ENCODE measurements at places on chromosomes 12 and 14. TPM values are rescaled to one million over a fixed set of nuclear protein-coding genes. Genes with fewer than 3 reads are reported as not detected.

DNA sequence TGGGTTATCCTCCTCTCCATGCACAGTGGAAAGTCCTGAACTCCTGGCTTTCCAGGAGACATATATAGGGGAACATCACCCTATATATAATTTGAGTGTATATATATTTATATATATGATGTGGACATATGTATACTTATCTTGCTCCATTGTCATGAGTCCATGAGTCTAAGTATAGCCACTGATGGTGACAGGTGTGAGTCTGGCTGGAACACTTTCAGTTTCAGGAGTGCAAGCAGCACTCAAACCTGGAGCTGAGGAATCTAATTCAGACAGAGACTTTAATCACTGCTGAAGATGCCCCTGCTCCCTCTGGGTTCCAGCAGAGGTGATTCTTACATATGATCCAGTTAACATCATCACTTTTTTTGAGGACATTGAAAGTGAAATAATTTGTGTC, 4.4 kb downstream of the SSTR1 start:
- DNase-seq, result no peak

DNA sequence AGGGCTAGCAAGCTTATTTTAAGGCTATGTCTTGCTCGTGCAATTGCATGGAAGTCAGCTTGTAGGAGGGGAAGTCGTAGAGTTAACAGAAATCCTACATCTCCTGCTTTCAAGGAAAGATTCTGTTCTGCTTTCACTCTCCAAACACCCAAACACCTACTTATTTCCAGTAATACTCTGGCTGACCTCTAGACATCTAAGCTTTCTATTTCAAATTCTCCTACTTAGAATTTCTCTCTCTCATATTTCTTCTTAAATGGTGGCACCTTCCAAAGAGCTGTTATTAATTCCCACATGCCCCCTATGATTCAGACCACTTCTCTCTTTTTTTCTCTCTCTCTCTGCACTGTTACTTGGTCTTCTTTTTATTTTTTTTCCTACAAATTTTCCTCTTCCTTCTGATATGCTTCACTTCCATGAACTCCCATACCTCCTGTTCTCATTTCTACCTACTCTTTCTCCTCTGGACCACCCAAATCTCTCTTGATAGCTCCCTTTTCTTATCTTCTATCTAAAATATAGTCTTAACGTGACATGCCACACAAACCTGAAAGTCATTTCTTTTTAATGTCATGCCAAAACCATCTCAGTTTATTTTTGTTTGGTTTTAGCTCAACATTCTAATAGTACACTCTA, 90.8 kb downstream of the RPS6KA5 start:
- no peak for DNase-seq

- no peak for DNase-seq
Observed at GRCh38 chr12:96130396-96131059, 63.6 kb upstream of the ELK3 start.

DNA sequence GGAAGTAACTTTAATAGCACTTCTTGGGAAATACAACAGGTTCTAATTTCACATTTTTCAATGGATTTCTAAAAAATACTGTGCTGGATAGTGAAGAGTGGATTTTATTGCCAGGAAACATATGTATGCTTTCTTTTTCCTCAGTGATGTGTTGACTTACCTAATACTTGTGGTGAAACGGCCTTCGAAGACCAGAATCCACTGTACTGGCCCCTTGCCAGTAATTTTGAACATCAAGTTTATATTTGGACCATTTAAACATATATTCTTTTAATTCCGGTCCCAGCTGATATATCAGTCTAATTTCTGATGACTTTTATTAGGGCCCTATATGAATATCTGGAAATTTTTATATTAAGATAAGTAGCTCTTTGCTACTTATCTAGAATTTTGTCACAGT, 1.8 kb downstream of the MSRB3 start:
- DNase-seq, result no peak

TTC9 gene
- polyA plus RNA-seq, result 0.87 TPM

MAP1LC3B2 gene
- polyA plus RNA-seq, result 3.7 TPM

VASH1 gene
- 0.45 TPM for polyA plus RNA-seq

Data from GM12878 (cell line).